ENCODE measurements at places on chromosomes 7 and 10.

DNA sequence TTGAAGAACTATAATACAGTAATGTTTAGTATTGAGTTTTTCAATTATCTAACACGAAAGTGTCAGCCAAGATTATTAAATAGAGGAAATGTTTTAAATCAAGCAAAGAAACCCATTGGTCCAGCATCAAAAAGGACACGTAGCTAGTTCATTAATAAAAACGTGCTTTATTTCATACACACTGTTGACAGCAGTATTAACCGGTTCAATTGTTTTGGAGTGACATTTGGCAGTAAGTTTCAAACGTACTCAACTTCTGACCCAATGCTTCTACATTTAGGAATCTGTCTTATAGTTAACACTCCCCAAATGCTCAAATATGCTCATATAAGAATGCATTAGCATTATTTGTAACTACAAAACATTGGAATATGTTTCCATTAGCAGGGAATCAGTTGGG lies 41.3 kb downstream of the SLC16A12 start:
- DNase-seq, result no peak

DNA sequence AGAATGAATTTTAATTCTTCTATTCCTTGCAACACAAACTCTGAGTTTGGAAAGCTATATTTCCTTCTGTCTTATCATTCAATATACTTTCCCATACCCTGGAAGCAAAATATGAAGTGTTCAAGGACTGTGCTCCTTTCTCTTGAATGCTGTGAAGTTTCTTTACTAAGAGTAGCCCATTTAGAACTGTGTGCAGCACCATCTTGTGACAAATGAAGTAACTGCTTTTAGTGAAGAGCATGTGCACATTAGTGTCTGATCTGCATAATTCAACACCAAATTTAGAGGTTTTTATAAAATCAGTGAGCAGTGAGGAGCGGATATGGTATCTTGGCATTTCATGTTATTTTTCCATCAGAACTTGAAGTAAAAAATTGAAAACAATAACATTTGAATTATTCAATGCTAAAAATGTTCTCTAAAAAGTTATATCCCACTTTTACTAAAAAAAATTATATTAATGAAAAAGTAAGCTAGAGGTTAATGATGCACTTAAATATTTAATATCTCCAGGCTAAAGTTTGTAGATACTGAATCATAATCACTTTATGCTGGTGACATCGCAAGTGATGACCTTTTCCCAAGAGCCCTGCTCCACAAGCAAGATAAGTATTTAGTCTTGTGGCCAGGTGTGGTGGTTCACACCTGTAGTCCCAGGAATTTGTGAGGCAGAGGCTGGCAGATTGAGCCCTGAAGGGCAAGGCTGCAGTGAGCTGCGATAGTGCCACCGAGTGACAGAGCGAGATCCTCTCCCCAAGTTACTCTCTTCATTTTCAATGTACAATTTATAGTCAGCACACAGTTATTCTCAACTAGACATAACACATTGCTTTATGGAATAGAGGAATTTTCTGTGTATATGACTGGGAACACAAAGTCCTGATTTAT lies 108.8 kb upstream of the PCLO start:
- no peak for DNase-seq

DNA sequence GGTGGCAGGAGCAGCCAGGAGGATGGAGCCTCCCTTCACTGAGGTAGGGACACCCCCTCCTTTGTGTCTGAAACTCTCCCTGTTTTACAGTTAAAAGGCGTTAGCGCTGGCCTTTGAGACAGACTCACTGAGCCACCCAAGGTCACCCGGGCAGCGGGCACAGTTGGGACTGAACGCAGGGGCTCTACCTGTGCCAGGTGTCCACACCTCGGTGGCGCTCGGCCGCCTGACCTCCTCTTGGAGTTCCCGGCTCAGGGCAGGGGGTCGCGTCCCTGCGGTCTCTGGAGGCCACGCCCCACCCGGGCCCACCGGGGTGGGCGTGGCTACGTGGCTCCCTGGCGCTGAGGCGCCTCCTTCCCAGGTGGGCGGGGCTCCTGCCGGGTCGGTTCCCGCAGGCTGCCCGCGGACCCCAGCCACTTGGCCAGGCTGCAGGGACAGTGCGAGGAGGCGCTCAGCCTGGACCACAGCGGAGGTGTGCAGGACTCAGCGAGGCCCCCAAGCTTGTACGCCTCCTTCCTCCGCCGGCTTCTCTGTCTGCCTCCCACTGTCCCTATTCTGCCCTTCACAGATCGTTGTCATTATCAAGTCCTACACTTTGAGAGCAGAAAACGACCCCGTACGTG lies 39.9 kb upstream of the LEP start:
- DNase-seq, result no peak

DNA sequence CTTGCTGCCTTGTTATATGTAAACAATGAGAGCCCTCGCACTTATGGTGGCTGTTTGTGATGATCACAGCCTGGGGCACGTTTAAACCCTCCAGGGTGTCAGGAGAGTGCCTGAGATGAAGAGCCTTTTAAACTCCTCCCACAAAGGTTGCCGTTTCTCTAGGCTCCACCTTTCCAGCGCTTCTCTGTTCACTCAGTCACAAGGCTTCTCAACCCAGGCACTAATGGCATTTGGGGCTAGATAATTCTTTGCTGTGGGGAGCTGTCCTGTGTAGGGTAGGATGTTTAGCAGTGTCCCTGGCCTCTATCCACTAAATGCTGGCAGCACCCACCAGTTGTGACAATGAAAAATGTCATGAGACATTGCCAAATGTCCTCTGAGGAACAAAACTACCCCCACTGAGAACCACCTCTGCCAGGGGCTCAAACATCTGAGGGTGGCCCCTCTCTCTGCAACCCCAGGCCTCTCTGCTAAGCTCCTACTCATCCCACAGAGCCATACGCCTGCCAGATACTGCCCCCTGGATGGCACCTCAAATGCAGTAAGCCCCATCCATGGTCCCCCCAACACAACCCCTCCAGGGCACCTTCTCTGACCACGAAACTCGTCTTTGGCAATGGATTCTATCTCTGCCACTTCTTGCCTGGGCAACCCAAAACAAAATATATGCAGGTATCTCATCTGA lies 144.3 kb upstream of the ZMIZ1 start:
- no peak for DNase-seq

GRCh38 chr7:26454180-26454579 lies 162.5 kb downstream of the SNX10 start:
- no peak for DNase-seq

- peak; percentile 58 for DNase-seq
These were observed at the start of gene CHN2 for GRCh38 chr7:29194594-29195427. Gene CHN2 (plus strand): TSS chr7:29194775.

DNA sequence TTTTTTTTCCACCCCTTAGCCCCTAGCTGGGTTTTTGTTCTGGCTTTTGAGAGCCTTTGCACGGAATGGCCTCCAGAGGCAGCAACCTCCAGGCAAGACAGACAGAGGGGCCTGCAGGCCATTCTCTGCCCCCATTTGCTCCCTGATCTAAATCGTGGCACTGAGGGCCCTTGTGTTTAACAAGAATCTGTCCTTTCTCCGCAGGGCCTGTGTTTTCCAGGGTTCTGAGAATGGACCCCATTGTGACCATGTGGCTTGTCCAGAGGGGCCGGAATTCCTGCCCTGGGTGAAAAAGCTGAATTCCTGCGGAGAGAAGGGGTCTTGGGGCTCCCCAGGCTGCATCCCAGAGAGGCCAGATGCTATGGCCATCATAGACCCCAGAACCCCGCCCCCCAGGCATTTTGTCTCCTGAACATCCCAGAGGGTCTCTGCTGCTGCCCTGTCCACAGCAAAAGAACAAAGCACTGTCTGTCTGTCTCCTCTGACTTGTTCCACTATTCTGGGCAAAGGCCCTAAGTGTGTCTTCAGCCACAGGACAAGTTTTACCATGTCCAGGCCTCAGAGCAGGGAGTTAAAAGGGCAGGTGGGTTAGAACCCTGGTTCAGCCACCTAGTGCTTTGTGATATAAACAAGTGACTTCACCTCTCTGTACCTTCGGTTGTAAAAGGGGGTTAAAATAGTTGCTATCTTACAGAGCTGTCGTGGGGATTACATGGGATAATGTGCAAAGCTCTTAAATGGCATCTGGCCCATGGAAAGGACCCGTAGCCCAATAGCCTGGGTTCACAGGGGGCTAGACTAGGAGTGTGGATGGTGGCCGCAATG lies 155.6 kb downstream of the SH3PXD2A start:
- no peak for DNase-seq
